Kidney glomerular epithelial cell (primary cell): ENCODE measurements at places on chromosomes 2 and 18.

GRCh38 chr18:55912071-55912470 is 324.1 kb upstream of the TCF4 start:
- DNase-seq, result no peak

DNA sequence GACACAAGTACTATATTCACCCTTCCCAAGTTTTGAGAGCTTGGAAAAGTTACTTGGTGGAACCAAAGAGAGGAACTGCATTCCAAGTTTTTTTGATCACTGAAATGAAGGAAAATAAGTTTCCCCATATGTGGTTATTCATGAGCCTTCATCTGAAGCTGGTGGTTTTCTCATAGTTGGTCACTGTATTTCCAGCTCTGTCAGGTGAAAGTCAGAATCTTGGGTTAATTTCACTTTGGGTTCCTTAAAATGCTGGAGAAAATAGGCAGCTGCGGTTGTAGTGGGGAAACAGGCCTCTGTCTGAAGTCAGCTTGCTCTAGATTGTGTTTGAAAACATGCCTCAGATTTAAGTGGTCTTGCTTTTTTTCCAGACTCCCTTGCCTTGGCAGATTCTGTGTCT is 200.5 kb downstream of the HRH4 start:
- no peak for DNase-seq

GRCh38 chr2:235612181-235612950 is 118.5 kb downstream of the AGAP1 start:
- DNase-seq, result no peak

- no peak for DNase-seq
Observed at GRCh38 chr18:55189972-55190371, 230.7 kb upstream of the CCDC68 start.
